ENCODE measurements at places on chromosomes 11 and 22.

DNA sequence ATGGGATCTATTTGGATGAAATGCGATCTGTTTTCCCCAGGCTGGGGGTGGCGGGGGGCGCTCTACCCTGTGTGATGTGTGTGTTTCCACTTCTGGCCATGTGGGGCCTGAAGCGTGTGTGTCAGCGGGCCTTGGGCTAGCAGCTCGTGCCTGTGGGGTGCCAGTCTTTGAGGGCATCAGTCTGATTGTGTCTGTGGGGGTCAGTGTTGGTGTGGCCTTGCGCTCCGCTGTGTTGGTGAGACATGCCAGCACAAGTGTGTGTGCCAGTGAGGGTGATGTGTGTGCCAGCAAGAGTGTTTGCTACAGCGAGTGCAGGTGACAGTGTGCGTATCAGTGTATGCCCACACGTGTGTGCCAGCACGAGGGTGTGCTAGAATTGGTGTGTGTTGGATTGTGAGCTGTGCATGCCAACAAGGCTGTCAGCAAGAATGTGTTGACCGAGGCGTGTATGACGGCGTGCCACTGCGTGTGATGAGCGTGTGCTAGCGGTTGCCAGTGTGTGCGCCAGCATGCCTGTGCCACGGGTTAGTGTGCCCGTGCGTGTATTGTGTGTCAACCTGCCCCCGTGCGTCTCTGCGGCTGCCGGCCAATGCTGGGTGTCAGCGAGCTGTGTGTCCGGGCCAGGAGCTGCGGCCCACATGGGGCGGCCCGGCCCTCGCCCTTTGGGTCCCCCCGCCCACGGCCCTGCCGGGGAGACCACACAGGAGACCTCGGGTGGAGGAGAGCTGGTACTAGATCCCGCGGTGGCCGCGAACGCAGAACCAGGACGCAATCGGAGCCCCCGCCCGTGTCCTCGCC, 519 bp downstream of the ARRB1 start:
- DNase-seq, result peak; percentile 36

GRCh38 chr11:119282495-119282894, 34.4 kb downstream of the MCAM start:
- no peak for DNase-seq

- DNase-seq, result no peak
These were observed 51.6 kb downstream of the CERK start for GRCh38 chr22:46686221-46687047.

DNA sequence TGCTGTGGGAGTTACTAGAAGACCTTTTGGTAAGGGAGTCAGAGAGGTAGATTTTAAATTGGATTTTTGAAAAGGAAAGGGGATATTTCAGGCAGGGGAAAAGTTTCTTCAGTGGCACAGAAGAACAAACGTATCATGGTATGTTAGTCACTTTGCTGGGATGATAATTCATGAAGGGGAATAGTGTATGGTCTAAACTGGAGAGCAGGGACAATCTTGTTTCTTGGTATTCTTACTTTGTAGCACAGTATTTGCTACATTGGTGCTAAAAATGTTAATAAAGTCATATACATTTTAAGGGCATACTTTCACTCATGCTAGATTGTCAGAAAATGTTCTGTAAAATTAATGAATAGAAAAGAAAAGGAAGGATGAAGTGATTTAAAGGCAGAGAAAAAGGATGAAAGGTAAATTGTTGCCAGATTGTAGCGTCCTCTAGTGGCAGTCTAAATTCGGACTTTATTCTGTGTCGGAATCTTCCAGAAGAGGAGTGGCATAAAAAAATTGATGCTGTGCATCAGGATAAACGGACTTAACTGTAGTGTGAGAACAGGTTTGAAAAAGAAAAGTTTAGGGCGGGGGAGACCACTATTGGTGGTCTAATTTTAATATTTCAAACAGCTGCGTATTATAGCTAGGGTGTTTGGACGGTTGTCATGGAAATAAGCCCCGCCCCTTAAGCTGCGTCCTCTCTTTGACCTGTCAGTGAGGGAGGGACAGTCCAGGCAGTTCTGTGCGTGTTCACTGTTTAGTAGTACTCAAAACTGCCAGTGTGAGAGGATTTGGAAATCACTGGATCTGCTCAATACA, at the start of gene BCO2:
Gene BCO2, plus strand, starts transcription at position 724 of the 810 bp plus-strand sequence. CDS start 90 bp downstream, outside the sequence.
- peak; percentile 82 for DNase-seq

DNA sequence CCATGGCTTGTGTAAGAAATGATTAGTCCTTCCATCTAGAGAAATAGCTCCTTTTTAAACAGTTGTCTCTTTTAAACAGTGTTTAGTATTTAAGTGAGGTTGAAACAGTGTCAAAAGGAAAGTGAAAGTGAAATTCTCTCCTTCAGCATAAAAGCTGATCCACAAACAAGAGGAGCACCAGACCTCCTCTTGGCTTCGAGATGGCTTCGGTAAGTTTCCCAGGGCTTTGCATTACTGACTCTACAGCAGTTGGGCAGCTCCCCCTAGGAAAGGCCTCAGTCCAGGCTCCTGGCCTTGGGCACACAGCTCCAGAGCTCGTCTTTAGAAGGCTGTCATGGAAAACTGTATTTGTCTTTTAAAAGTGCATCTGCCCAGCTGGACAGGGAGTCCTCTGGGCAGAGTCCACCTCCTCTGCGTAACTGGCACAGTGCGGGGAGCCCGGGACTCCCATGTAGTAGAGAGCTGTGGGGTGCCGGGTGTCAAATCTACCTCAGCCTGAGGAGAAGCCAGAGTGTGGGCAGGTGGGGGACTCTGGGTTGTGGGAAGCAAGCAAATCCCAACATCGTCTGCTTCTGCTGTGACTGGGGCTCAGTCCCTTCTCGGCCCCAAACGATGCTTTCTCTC, at the start of gene PLAAT4:
Gene PLAAT4, plus strand, starts transcription at position 140 of the 624 bp plus-strand sequence. Its CDS starts 61 bp downstream, at position 201.
- DNase-seq, result peak; percentile 71

DNA sequence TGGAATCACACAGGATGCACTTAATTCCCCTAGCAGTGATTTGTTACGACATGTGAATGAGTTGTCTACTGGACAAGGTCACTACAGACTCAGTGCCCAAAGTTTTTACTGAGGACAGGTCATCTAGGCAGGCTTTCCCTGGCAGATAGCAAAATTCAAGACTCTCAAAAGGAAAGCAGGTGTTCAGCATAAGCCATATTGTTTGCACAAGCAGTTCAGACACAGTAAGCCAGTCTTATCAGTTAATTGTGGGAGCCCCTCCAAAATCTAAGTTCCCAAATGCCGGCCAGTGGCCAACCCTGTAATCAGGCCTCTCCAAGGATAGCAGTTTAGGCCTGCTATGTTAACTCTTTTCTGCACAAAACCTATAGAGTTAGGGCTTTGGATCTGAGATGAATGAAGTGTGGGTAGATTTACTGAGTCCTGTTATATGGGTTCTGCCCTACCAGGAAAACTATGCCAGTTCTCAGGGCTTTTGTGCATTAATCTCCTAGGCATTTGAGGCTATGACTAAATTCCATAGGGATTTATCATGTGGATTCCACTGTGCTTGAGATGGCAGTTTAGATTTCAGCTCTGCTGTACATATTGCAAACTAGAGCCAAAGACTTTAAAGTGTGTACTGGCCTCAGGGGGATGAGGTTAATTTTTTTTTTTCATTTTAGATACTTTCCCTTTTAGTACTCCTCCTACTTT, 4.8 kb upstream of the ARHGEF12 start:
- DNase-seq, result peak; percentile 66

DNA sequence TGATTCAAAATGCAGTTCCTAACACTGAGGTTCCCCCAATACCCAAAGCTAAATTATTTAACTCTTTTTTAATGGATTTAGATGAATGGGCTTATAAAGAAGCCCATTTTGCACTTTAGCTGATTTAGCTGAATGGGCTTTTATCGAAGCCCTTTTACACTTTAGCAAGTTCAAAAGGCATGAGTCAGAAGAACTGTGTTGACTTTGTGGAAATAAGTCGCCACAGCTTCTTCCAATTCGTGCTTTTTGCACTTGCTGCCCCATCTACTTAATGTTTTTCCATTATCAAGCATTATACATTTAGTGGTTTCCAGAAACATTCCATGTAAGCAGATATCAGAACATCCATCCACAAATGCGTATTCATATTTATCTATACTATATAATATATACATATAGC, 20.5 kb upstream of the GRIA4 start:
- no peak for DNase-seq

All from AG20443 (cell line).